ENCODE measurements at places on chromosomes 12 and 14.

GRCh38 chr12:45247589-45247988 lies 31.7 kb downstream of the ANO6 start:
- no peak for DNase-seq

DNA sequence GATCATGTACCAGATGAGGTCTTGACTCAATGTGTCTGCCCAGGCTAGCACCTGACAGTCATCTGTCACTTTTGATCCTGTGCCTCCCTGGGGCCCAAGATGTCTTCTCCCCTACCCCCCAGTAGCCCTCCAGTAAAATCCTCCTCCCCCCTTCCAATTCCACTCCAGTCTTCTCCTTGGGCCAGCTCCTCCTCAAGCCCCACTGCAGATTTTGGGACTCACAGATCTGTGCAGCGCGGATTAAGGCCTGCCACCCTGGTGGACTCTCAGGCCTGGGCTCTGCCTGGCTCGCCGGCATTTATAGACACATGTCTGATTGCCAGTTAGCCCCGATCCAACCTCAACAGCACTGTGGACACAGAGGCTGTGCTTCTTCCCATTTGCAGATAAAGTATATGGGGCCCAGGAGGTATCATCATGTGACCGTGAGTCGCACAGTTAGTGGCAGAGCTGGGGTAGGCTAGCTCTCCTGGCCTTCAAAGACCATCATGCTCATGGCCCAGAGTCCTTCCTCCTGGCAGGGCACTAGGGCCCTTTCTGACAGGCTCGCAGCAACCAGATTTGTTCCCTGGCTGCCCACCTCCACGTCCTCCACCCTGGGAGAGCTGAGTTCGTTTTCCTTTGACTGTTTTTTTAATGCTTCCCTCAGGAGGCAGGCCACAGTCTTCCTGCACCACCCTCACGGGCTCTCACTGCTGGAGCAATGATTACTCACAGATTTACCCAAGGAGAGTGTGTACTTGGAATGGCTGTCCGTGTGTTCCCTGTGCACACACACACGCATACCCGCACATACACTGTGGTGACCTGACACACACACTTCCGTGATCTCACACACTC lies 98.3 kb upstream of the DIO3 start:
- no peak for DNase-seq

DNA sequence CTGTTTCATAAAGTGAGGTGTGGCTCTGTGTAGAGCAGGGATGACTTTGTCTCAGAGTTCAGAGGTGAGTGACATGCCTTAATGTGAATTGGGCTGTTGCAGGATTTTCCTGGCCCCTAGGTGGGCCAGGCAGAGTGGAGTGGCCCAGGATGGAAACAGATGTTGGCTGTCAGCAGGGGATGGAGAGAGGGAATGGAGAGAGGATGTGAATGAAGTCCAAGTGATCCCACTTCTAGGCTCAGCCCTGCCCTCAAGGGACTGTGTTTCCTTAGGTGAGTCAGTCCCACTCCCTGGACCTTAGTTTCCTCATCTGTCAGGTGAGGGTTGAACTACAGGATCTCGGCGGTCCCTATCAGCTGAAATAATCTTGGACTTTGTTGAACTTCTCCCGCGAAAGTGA lies 7.5 kb downstream of the GALNT16 start:
- no peak for DNase-seq

DNA sequence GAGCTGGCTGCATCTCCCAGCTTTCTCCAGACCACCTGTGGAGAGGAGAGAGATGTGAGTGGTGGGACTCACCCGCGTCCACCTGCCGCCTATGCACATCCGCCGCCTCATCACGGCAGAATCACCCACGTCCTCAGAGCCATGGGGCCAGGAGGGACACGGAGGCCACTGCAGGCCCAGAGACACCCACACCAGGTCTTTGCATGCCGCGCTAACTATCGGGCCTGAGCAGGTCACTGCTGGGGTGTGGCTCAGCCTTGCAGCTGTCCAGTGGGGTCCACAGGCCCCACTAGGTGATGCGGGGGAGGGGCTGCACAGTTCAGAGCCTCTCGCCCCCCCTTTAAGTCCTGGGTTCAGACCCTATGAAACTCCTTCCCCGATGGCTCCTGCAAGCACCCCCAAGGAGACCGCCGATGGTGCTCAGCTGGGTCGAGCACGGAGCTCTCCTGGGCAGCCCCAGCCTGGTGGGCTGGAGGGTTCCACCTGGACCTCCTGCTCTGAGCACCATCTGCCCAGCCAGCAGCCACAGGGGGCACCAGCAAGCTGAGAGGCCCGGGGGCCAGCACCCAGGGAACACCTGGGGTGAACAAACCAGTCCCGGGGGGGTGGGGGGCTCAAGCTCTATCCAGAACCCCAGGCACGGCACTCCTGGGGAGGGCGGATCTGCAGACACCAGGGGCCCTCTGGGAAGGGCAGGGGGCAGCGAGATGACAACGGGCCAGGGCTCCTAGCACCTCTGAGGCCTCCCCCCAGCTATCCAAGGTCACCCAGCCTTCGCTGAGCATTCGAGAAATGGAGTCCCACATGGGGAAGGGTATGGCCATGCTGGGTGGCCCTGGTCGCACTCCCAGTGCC lies 34.3 kb downstream of the CCNK start:
- DNase-seq = no peak

- no peak for DNase-seq
Measured at GRCh38 chr12:130517588-130517987, 179.9 kb downstream of the PIWIL1 start.

- DNase-seq = no peak
Measured at GRCh38 chr12:6773590-6774351, 1.5 kb downstream of the LAG3 start.

GRCh38 chr12:105030820-105031807 lies 45.0 kb downstream of the NOPCHAP1 start:
- DNase-seq = no peak
